ENCODE measurements at places on chromosomes 1 and 21. TPM values are rescaled to one million over a fixed set of nuclear protein-coding genes. Genes with fewer than 3 reads are reported as not detected.

Gene RIPK4
- 0.18 TPM for total RNA-seq

Gene LCE3E
- not detected for total RNA-seq

Gene NHLH1
- total RNA-seq, result 14.3 TPM

Gene TRIM17
- total RNA-seq, result 4.0 TPM

Gene FCGR3A
- total RNA-seq, result 6.7 TPM

Gene CATSPER4
- 0.18 TPM for total RNA-seq

- no peak for DNase-seq
These were observed 220.2 kb downstream of the DUSP10 start for GRCh38 chr1:221521686-221522085.

DNA sequence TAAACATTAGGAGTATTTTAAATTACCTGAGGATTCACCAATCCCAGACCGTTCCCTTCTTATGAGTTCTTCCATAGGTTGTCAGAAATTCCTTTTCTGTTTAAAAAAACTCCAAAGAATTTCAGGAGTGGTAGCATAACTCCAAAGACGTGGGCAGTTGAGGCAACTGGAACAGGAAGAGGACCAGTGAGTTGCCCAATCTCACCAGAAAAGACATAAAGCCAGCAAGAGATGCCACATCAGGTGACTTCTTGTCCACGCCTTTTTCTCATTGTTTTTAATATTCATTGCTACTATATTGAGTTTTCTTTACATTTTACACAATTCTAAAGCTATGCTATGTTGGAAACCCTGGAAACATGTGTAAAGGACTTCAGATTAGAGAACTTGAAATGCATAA, 88.1 kb upstream of the JAK1 start:
- no peak for DNase-seq

DNA sequence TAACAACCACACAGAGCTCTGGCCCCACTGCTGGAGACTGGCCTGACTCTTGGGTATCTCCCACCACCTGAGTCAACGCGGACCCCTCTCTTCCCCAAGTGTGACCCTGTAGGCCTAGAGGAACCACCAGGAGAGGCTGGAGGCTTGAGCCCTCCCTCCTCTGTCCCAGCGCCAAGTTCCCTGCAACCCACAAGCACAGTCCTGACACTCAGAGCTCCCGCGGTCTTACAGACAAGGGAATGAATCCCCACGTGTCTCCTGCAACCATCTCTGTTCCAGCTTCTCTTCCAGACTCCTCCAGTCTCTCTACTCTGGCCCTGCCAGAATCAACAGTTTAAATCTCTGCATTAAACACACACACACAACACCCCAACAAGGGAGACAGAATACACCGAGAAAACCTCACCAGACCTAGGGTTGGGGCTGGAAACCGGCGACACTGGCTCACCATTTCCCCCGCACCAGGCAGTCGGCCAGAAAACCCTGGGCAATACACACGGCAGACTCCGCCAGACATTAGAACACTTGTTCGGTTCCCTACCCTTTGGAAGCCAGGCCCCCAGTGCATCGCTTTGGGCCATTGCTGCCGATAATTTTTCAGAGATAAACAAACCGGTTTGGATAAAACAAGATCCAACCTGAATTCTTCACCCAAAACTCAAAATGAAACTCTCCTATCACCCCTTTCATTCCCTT, 21.7 kb downstream of the CASZ1 start:
- no peak for DNase-seq

DNA sequence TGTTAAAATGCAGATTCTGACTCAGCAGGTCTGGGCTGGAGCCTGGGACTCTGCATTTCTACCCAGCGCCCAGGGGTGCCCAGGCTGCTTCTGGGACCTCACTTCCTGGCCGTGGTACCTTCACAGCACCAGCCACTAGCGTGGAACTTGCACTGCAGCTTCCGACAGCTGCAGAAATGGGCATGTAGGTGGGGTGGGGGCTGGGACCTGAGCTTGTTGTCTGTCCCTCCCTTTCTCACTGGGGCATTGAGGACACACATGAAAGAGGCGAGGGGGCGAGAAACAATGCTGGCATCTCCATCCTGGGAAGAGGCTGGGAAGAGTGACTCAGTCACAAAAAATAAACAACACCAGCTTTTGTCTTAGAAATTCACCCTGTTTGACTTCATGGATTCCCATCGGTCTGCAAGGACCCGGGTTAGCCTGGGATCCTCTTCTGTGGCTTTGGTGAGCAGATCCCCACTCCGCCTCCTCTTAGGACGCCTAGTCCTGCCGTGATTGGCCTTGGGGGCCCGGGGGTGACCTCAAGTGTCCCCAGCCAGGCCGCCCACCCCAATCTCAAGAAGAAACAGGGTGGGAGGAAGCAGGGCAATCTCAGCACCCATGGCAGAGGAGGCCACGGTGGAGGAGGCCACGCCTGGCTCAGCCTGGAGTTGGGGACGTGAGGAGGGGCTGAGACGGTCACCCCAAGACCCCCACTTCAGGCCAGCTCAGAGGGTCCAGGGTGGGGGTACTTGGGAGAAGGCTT, 29.9 kb upstream of the POFUT2 start:
- DNase-seq, result no peak

GRCh38 chr1:28510970-28511440, 5.2 kb downstream of the RCC1 start:
- no peak for DNase-seq

GRCh38 chr21:33412832-33413519, 9.8 kb downstream of the IFNGR2 start:
- DNase-seq, result no peak

DNA sequence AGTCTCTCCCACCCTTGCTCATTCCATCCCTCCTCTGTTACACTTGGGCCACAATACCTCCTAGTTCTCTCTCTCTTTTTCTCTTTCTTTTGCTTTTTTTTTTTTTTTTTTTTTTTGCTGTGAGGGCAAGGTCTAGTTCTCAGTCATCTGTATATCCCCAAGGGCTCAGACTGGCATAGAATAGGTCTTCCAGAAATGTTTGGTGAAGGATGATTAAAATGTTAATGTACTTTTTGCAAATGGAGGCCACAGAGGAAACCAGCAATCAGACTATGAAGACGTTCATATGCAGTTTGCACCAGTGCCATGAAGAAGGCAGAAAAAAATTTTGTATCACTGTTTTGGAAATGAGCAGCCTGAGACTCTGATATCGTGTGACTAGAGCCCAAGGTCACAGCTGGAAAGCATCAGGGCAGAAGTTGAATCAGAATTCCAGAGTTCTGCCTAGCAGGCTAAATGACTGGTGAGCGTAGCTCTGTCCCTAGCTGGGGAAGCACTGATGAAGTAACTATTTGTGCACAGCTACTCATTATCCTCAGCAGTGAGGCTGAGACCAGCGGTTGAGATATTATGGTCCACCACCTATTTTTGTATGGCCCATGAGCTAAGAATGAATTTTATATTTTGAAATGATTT, 186.5 kb downstream of the TGFBR3 start:
- no peak for DNase-seq

- DNase-seq, result no peak
These were observed 12.1 kb upstream of the NDC1 start for GRCh38 chr1:53850082-53850673.

DNA sequence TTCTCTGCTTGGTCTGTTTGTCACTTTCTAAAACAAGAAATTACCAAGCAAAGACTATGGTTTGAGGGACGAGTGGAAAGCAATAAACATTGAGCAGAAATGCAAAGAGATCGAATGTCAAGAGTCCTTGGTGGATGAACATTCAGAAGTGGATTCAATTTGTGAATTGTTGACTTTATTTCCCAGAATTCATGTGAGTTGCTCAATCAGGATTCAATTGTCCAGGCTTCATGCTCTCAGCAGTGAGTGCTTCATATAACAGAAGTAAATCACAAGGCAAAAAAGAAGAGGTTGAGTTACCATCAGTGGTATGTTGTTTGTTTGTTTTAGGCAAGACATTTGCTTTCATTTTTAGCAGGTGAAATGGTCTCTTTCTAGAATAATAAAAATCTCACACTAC, 31.9 kb downstream of the NGF start:
- DNase-seq, result no peak

DNA sequence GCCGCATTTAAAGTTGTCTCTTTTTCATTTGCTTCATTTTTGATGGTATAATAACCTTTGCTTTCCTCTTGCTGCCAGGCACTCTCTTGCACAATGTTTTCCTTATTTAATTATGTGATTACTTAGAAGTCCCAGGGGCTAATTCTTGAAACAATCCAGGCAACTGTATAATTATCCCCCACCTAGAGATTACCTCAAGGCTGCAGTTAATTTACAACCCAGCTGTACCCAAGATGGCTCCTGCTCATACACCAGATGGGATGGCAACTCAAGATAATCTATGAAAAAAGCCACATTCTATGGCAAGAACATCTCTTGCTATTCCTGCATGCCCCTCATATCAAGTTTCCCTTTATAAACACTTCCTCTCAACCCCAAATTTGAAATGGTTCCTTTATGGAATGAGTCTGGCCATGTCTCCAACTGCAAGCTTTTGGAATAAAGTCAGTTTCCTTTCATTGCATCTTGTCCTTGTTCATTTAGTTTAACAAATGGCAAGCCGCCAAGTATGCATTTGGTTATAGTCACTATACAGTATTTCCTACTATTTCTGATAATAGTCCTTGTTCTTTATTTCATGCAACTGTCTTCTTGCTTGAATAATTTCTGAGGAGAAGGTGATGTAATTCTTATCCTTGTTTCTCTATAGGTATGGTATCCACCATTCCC, 1042.6 kb downstream of the PLA2G4A start:
- DNase-seq, result no peak

DNA sequence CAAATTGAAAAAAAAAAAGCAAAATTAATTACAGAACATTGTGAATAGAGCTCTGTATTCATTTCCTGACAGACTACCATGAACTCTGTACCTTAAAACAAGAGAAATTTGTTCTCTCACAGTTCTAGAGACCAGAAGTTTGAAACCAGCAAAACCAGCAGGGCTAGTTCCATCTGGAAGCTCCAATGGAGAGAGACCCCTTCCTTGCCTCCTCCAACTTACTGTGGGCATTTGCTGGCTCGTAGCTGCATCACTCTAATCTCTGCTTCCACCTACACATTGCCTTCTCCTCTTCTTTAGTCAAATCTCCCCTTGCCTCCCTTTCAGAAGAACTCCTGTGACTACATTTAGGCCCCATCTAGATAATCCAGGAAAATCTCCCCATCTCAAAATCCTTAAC, 56.5 kb downstream of the SYDE2 start:
- DNase-seq, result no peak
